ENCODE measurements at places on chromosomes 16 and 17.

- DNase-seq, result no peak
Measured at GRCh38 chr16:67040906-67041305, 12.0 kb downstream of the CBFB start.

DNA sequence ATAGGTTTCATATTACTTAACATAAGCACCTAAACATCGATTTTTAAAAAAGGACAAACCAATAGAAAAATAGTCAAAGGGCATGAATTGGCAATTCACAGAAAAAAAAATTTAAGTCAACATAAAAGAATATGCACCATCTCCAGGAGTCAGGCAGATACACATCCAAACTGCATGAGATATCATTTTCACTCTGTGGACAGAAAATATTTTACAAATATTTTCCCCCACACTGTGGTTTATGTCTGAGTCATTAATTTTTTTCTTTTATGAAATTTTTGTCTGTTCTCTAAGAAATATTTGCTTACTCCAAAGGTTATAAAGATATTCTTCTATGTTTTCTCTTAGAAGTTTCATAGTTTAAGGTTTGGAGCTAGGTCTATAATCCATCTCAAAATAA is 74.4 kb upstream of the DNAH17 start:
- DNase-seq, result no peak

- DNase-seq, result no peak
Measured at GRCh38 chr17:55427587-55427882, 5.9 kb upstream of the MMD start.

GRCh38 chr17:8125947-8126490 is 2.1 kb upstream of the HES7 start:
- no peak for DNase-seq

- DNase-seq, result no peak
Measured at GRCh38 chr17:46264456-46265198, 30.3 kb upstream of the LRRC37A start.

GRCh38 chr17:37081287-37081686 is 132.5 kb downstream of the AATF start:
- no peak for DNase-seq

DNA sequence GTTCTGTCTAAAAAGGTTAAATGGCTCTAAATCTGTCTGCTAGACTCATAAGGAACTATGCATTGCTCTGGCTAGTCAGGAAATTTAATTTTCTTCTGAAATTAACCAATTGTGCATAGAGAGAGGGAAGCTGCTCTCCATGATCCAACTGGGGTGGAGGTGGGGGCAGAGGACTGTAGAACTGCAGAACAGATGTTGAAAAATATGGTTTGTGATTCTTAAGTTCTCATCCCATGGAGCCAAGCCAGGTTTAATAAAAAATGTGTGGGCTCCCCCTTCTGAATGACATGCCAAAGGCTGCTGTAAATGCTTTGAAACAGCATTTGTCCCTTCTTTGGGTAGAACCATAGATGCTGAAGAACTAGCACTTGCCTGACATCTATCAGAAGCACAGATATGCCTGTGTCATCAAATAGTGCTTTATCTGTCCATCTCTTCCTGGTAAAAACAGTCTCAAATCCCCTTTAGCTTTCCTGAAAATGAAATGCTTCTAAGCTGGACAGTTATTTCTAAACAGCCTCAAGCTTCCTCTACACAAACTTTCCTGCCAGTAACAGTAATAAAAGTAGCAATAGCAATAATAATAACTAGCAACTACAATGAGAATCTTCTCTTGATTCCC is 221.4 kb downstream of the CDH8 start:
- DNase-seq, result no peak

DNA sequence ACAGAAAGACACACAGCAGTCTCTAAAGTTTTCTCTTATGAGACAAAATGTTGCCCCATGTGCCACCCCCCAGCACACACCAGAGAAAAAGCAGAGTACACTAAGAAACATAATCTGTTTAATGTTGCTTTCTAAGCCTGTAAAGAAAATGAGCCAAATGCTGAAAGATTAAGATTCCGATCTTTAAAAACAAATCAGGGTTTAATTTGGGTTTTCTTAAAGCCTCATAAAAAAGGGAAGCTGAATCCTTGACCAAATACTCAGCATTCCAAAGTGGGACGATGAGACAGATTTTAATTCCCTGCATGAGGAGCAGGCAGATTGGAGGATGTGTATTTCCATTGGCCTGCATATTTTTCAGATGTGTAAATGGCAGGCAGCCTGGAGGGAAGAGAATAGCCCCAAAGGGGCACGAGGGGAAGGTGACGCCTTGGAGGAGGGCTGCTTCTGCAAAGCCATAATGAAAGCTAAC is 118.4 kb downstream of the COPRS start:
- DNase-seq, result no peak

- DNase-seq, result no peak
Measured at GRCh38 chr16:73107371-73107770, 59.4 kb upstream of the ZFHX3 start.

GRCh38 chr17:1222321-1222720 is 42.5 kb upstream of the ABR start:
- no peak for DNase-seq

GRCh38 chr17:14605267-14605599 is 304.4 kb downstream of the HS3ST3B1 start:
- no peak for DNase-seq

DNA sequence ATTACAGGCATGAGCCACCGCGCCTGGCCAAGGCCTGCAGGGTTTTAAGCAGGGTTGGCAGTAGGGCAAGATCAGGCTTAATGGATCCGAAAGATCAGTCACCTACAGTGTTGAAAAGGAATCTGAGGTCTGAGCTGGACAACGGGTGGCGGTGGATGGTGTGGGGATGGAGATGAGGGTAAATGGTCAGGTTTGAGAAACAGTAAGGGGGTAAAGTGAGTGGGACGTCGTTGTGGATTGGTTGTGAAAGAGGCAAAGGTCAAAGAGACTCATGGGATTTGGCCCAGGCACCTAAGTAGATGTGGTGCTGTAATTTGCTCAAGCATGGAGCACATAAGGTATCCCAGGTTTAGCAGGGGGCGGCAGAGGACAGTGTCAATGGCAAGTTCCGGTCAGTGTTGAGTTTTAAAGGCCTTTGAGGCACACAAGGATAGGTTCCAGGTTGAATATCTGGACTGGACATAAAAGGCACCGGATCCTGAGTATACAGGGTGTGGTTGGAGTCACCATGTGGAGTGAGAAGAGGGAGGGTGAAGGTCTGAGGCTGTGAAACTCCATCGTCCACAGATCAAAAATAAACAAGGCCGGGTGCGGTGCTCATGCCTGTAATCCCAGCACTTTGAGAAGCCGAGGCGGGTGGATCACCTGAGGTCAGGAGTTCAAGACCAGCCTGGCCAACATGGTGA is 1.1 kb upstream of the SLC16A5 start:
- DNase-seq, result no peak

GRCh38 chr16:53071748-53072301 is 17.0 kb downstream of the CHD9 start:
- peak; percentile 94 for DNase-seq

- no peak for DNase-seq
Measured at GRCh38 chr16:48330841-48331192, 54.4 kb downstream of the SIAH1 start.

DNA sequence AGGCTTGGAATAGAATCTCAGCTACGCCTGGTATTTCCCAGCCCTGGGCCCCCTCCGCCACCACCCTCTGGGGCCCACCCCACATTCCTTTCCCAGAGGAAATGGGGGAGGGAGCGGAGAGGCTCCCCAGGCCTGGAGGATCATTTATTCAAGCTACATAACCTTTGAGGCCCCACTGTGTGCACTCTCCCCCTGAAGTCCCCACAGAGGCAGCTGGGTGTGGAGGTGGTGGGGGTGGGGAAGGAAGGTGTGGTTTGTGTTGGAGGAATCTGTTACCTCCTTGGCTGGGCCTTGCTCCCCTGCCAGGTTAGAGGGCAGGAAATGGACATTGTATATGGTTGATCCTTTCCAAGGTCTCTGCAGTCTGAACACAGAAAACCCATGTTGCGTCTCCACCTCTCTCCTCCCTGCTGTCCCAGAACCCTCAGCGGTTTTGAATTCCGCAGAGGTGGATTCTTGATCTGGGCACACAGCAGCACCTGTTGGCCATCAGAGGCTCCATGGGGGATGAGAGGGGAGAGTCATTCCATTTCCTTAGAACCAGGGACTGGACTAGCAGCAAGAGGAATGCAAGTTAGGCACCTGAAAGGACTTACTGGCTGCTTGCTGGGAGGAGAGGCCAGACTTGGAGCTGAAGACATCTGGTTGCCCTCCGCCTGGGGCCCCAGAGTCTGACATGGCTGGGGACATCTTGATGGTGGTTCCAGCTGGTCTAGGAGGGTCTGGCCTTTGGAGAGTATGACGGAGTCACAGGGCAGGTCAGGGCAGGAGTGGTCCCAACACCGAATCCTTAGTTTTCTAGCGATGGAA is 23.0 kb downstream of the ARHGAP23 start:
- no peak for DNase-seq

GRCh38 chr16:8963010-8963820 is 491 bp downstream of the USP7 start:
- no peak for DNase-seq

DNA sequence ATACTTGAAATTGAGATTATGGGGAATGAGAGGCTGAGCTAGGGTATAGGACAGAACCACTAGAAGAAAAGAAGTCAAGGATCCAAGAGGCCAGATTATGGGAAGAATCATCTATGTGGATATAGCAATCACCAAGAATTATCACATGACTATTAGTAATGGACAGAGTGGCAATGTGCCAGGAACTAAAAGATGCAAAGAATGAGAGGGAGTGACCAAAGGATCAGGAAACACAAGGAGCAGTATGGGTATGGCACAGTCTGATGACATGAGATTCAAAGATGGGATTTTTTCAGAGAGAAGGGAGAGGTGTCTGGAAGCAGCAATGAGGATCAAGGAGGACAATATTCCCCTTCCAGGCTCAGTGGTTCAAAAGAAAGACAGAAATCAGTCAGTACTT is 212.2 kb downstream of the AATF start:
- DNase-seq, result no peak

GRCh38 chr16:9139965-9140364 is 48.5 kb downstream of the HAPSTR1 start:
- DNase-seq, result peak; percentile 42

GRCh38 chr16:90019543-90020259 is 445 bp upstream of the DBNDD1 start:
- DNase-seq, result no peak

- no peak for DNase-seq
Measured at GRCh38 chr17:67200727-67201301, 44.2 kb downstream of the HELZ start.

DNA sequence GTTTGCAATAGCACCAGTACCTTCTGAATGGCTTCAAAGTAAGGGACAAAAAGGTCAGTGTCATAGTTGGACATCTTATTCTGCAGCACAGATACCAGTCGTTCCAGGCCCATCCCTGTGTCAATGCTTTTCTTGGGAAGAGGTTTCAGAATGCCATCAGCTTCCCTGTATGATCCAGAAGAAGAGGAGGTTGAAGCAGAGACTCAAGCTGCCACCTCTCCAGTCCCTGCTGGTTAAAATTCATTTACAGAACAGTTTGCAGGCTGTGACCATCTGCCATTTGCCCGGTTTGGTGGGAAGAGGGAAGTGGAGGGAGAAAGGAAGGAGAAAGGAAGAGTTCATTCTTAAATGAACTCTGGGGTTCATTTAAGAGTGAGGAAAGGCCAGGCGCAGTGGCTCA is 18.4 kb upstream of the EXOSC6 start:
- DNase-seq, result peak; percentile 6

GRCh38 chr17:43200127-43200526 is 11.5 kb upstream of the TMEM106A start:
- DNase-seq, result no peak

GRCh38 chr16:87178977-87179376 is 138.2 kb downstream of the C16orf95 start:
- DNase-seq, result no peak

GRCh38 chr17:319266-319665 is 33.3 kb downstream of the RPH3AL start:
- no peak for DNase-seq

DNA sequence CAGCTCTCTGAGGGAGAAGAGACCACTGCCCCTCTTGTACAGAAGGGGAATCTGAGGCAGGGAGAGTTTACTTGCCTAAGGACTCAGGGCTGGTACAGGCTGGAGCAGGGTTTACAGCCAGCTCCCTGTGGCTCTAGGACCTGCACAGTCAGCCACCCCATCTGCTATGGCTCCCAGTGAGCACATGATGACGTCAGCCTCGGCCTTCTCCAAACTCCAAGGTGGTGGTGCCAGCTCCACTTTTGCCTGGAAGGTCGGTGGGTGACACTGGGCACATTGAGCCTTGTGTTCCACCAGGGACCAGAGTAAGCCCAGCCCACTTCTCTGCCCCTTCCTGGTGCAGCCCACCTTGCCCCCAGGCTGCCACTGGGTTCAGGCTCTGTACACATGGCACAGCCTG is 202.2 kb downstream of the ENGASE start:
- DNase-seq, result peak; percentile 19

GRCh38 chr17:42673885-42674754 is 2.7 kb downstream of the PLEKHH3 start:
- DNase-seq, result no peak

GRCh38 chr16:67538666-67539101 is 10.1 kb downstream of the RIPOR1 start:
- no peak for DNase-seq

- no peak for DNase-seq
Measured at GRCh38 chr16:57598437-57598836, 30.0 kb upstream of the ADGRG1 start.

- DNase-seq, result no peak
Measured at GRCh38 chr17:76893623-76894334, 25.6 kb downstream of the MGAT5B start.

GRCh38 chr16:57670196-57670595 is 2.1 kb downstream of the ADGRG3 start:
- no peak for DNase-seq

DNA sequence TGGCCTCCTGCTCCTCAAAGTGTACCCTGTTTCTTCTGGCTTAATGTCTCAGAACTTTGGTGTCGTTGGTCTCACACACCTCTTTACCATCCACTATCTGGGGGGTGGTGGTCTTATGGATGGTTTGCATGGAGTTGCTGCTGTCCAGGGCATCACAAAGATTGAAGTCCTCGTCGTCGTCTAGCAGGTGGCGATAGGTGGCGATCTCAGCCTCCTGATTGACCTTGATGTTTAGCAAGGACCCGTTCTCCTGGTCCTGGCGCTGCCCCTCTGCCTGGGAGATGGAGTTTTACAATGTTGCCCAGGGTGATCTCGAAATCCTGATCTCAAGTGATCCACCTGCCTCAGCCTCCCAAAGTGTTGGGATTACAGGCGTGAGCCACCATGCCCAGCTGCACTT is 31.1 kb upstream of the HELZ start:
- DNase-seq, result no peak

DNA sequence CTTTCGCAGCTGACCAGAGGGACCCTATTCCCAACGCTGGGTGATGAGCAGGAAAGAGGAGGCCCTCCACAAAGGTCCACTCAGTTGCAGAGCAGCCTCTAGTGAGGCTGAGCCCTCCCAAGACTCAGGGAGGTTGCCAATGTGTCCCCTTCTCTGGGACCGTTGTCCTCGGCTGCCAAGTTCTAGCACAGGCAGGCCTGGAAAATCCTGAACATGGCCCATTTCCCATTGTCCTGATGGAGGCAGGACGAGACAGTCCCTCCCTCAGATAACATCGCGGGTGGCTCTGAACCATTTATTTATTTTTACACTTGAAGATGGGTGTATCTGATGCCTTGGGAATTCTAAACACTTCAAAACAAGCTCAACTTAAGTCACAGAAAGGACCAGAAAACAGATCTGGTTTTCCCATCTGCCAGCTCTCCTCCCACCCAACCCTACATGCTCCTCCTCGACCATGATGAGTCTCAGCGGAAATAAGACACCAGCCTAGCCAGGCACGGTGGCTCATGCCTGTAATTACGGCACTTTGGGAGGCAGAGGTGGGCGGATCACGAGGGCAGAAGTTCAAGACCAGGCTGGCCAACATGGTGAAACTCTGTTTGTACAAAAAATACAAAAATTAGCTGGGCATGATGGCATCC is 12.8 kb downstream of the CDIP1 start:
- no peak for DNase-seq
